ENCODE measurements at places on chromosomes 6 and 20. TPM values are rescaled to one million over a fixed set of nuclear protein-coding genes. Genes with fewer than 3 reads are reported as not detected.

DNA sequence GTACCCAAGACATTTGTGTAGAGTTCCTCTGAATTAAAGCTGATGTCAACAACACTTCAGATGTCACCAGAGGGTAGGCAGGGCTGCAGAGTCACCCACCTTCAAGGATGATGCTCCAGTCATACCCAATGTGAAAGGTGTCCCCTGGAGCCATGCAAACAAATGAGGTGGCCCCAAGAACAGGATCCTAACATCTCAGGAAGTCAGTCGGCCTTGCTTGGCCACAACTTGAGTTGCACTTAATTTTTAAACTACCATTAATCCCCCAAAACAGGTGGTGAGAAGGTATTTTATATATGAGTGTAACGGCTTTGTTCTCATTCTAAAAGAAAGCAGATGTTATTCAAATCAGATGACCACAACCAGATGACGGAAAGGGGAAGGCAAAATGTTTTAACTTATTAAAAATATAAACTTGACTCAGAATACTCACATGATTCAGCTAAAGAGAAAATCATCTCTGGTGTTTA lies 21.1 kb upstream of the SERPINB1 start:
- no peak for DNase-seq

GRCh38 chr6:97842521-97842920 lies 559.5 kb upstream of the MMS22L start:
- no peak for DNase-seq

- no peak for DNase-seq
Measured at GRCh38 chr6:168049706-168050224, 29.2 kb downstream of the FRMD1 start.

DNA sequence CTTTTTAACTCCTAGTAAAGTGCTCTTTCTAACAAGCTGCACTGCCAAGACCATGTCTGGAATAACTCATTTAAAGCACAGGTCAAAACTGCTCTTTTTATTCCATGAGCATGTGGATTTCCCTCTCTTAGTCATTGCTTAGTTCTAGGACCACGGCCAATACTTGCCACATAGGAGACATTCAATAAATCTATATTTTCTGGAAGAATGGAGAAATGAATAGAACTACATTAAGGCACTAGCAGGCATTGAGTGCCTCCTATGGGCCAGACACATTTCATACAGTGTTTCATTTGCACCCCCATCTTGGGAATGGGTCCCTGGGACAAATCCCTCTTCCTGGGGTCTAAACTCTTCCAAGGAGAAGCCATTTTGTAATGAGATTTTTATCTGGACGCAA lies 552.8 kb upstream of the CITED2 start:
- DNase-seq: no peak

Gene C20orf141
- polyA plus RNA-seq: not detected

All from renal pelvis (tissue), 12 donors.